Suprapubic skin (tissue), 4 donors: ENCODE measurements at places on chromosomes 5 and 9. TPM values are rescaled to one million over a fixed set of nuclear protein-coding genes. Genes with fewer than 3 reads are reported as not detected.

DNA sequence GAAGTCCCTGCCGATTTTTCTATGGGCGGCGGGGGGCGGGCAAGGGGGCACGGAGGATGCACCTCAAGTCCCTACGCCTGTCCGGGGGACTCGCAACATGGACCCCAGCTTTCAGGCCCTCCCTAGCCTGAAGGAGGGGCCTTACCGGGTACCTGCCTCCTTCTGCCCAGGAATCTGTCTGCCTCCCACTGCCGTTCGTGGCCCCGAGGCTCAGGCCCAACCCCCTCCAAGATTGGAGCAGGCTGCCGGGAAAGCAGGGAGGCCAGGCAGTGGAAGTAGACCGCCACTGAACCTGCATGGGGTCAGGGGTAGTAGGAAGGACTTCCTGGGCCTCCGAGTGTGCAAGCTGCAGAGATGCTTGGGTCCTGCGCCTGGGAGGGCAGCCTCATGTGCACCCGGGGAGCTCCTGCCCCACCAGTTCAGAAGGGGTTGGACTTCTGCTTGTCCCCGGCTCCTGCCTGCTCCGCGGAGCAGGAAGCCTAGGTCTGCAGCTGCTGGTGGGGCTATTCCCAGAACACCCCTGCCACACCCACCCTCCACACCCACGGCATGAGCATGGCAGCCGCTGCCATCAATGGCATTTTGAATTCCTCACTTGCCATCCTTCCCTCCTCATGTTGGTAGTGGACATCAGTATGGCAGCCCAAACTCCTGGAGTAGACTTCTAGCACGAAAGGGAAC lies 1312.7 kb upstream of the ACO1 start:
- no peak for DNase-seq

GRCh38 chr5:148636353-148636752 lies 18.0 kb downstream of the HTR4 start:
- no peak for DNase-seq

GRCh38 chr9:16221822-16222547 lies 648.5 kb downstream of the BNC2 start:
- DNase-seq = no peak

GRCh38 chr5:95027151-95027721 lies 257.7 kb downstream of the MCTP1 start:
- no peak for DNase-seq

DNA sequence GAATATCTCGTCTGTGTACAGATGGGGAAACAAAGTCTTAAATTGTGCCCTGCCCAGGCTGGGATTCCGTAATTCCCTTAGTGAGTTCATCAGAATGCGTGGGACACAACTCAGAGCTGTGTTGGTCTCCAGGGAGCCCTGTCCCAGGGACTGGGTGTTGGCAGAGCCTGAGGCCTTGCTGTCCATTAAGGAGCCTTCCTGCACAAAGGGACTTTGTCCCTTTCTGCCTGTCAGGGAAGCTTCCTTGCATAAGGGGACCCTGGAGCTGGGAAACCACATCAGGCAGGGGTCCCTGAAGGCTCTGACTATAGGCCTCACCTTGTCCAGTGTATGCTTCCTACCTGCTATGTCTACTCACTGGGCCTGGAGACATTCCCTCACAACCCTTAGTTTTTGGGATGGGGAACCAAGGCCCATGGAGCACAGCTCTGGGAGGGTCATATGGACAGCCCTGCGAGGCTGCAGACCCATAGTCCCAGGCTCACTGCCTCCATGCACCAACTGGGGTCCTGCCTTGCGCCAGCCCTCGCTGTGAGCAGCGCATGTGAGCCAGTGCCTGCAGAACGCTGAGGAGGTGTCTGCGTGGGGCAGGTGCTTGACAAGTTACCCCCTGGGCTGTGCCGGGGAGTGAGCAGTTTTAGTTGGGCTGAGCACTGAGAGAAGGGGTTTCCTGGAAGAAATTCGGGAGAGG lies 1.6 kb downstream of the CARD19 start:
- peak; percentile 71 for DNase-seq

- DNase-seq = peak; percentile 78
These were observed 398 bp upstream of the BASP1 start for GRCh38 chr5:17216974-17217492.

Gene KCTD16
- not detected for total RNA-seq

Gene ZNF79
- 10.7 TPM for total RNA-seq

- no peak for DNase-seq
These were observed 143.2 kb downstream of the CACNA1B start for GRCh38 chr9:138020795-138021182.
